ENCODE measurements at places on chromosomes 6 and 20.

DNA sequence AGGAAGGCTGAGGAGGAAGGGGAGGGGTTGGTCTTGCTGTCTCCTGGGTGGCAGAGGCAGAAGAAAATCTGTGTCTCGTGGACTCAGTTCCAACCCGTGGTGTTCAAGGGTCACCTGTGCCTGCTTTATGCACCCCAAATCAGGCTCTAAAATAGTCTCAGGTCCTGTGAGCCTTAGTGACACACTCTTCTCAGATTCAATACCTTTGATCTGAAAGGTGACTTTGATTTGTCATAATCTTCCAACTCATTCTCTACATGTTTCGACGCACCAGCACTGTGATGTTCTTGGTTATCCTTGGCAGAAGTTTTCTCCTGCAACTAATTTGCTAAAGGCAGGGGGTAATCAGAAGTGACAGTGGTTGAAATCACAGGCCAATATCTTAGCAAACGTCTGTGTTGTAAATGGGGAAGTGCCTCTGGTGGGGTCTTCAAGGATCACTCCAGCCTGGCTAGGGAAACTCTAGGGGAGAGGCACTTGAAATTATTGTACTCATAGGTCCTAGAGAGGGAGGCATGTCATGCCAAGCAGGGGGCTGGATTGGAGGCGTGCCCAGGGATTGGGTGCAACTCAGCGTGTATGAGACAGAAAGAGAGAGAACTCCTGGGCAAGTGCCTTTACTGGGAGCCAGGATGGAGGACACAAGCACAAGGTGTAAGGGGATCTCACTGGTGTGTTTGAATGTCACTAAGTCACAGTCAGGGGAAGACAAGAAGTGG is 19.0 kb upstream of the PRND start:
- DNase-seq, result no peak

DNA sequence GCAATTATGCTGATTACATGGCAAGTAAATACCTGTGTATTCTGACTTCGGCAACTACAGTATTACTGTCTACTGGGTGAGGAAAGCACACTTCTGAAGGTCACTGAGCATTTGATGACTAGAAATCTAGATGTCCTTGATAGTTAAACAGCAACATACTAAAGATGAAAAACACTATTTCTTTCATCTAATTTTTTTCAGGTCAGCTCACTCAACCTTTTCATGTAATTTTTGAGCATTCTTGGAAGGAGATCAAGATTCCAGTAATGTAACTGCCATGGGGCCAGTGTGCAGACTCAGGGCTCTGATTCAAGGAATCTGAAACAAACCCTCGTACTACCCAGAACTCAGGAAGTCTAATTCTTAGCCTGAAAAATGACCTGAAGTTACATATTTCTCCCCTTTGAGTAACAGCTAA is 222.6 kb upstream of the TAB2 start:
- DNase-seq, result no peak

DNA sequence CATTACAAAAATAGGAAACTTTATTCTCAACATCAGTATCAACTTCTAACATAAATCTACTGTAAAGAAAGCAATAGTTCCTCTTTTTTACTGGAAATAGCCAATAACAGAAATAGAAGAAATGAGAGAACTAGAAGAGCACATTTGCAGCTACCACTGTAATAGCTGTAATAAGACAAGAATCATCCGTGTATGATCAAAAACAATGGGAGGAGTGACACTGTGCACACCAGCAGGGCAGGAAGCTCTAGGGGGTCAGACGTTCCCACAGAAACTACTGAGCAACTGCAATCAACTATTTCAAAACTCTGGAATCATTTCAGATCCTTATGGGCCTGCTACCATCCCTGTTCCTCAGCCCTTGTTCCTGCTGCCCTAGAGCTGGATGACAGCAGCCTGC is 43.7 kb downstream of the NINL start:
- no peak for DNase-seq

DNA sequence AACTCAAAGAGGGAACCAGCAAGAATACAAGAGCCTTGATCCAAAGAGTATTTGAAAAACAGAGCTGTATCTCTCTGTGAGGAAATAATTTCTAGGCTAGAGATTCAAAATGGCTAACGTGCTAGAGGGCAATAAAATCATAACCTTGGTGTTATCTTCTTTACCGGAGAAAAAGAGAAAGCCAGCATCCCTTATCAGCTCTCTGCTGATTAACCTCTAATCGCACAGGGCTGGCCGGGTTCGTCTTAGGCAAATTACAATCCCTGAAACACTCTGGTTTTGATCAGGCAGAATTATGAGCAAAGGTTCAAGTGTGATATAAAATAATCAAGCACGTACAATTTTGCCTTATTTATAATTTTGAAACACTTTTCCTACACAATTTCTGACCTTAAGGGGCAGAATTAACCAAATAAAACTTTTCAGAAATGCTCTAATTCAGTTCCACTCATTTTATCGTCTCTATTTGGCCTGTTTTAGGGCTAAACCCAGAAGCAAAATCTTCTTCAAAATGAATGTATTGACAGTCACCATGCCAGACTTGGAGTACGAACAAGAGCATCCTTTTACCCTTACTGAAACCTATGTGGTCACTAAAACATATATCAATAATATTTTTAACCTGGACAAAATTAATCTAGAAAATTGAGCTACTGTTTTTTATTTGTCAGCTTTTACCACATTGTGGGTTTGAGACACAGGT is 13.7 kb downstream of the PSMB9 start:
- DNase-seq, result no peak

DNA sequence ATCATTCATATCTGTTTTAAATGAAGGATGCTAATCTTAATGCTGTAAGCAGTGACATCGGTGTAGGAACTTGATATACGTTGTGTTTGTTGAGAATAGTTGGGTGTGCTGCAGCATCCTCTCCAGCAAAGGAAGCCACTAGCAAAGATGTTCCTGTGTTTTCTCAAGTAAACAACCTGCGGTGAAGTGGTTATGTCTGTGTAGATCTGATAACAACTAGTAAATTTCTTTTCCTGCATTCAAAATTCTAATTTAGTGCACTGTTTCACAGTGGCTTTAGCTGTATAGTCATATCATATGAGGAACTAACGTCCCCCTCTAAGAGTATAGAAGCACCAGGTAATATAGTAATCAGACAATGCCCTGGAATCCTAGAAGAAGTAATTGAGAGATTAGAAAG is 38.7 kb downstream of the NCOA7 start:
- DNase-seq, result no peak

DNA sequence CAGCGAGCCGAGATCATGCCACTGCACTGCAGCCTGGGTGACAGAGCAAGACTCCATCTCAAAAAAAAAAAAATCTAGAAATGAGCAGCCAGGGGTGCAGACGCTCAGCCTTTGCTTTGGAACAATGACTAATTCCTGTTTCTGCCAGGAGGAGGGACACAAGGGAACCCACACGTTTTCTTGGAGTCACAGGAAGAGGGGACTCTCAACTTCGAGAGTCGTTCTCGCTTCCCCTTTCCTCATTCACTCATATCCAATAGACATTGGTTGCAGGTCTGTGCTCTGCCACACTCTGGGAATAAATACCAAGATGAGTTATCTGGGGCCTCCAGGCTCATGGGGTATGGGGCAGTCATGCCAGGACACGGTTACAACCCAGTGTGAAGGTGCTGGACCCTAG is 91.5 kb upstream of the RREB1 start:
- DNase-seq, result no peak

GRCh38 chr6:26305641-26305969 is 59.4 kb upstream of the BTN3A2 start:
- DNase-seq, result no peak

Data from stimulated activated naive B cell treated with anti-CD40 and anti-IgM and Interleukin-4, amounts not matched to agents 10 μg/mL and 1 μg/mL and 100 μg/mL, for 72 hours (primary cell).